Esophagus squamous epithelium (tissue), 5 donors: ENCODE measurements at places on chromosomes 13 and 19.

DNA sequence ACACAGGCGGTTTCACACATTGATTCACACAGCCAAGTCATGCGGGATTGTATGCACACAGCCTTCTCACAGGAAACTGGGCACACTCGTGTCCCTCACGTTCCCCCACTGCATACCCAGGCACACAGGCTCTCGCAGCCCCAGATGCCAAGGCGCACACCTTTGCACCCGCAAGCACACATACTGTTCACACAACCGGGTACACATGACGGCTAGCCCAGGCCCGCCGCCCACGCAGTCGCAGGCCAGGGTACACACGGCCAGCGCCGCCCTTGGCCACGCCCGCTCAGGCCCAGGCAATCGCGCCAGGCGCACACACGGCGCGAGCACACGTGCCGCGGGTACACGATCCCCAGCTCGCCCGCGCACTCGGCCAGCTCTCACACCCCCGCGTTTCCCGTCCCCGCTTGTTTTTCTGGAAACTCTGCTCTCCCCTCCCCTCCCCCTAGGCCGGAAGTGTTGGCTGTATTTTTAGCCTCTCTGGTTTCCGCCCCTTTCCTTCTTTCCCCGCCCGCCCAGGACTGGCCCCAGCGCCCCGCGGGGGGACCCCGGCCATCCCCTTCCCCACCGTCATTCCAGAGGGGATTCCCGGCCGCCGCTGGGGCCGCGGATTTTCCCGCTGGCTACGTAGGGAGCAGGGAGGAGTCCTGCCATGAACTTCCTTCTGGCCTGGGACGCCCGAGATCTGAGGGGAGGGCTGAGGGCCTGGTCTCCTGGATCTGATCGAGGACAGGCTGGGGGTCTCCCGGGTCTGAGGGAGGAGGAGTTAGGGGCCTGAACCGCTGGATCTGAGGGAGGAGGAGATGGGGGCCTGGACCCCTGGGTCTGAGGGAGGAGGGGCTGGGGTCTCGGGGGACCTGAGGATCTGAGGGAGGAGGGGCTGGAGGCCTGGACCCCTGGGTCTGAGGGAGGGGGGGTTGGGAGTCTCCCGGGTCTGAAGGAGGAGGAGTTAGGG lies 4.0 kb upstream of the ZFP36 start:
- peak; percentile 81 for DNase-seq

DNA sequence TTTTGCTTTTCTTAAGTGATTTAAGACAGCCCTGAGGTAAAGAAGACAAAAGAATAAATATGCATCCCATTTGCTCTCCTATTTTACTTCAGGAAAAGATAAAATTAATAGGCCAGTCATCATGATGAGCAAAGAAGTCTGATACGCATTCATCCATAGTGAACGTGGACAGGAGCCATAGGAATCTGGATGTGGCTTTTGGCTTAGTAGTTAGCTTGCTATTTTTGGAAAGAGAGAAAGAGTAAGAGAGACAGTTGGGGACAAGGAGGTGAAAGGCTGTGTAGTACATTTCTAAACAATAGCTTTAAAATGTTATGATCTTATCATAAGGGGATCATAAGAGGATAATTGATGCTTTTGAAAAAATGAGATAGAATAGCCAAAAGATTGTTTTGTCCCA lies 545.2 kb downstream of the IRS2 start:
- no peak for DNase-seq

GRCh38 chr19:50427997-50428425 lies 4.7 kb upstream of the MYBPC2 start:
- peak; percentile 44 for DNase-seq

DNA sequence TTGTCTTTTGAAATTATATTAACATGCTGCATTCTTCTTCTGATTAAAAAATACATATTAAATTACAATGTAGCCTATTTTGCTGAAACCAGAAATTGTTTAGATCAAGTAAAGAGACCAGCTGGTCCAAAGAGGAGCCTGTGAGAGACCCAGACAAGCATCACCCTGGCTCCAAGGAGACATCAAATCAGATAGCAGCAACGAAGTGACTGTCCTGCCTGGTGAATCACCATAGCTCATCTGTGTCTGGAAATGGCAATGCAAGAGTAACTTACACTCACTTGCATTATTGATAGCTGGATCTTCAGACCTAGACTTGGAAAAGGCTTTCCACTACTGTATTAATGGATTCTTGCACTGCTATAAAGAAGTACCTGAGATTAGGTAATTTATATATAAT lies 169.1 kb downstream of the KCTD12 start:
- DNase-seq: no peak

- DNase-seq: no peak
These were observed 59.7 kb downstream of the DLEU7 start for GRCh38 chr13:50783717-50784290.

- DNase-seq: no peak
These were observed 3.8 kb downstream of the PLPP2 start for GRCh38 chr19:287381-287871.

DNA sequence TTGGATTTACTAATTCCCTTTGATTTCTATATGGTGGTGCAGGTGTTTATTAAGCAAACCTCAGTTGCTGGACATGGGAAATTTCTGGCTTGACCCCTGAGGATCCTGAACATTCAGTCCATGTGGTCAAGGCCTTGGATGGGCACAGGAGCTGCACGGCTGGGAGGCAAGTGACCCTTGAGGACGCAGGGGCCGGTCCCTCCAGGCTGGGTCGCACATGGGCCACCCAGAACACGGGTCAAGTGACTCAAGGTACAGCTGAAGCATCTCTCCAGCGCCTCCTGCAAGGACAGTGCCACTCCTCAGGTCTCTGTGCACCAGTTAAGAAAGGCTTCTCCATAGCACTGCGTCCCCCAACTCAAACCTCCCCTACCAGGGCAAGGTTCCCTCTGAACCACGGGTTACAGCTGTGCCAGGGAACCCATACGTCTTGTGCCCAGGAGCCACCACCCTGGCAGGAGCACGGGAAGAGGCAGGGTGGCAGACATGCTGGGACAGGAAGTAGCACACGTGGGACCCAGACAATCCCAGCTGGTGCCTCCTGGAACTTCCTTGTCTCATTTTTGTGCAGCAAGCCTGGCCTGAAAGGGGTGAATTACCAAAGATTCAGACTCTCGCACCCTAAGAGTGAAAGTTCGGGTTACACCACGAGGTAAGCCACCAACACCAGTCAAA lies 93.1 kb downstream of the SPACA7 start:
- DNase-seq: no peak

DNA sequence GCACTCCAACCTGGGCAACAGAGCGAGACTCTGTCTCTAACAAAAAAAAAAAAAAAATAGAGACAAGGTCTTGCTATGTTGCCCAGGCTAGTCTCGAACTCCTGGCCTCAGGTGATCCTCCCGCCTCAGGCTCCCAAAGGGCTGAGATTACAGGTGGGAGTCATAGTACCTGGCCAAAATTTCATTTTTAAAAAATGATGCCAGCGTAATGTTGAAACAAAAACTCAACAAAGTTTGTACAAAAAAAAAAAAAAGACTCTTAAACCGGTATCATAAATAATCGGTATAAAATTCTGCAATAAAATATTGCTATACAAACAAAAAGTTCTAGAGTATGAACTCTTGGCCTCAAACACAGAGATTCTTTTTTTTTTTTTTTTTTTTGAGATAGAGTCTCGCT lies 3.5 kb downstream of the GMFG start:
- no peak for DNase-seq

GRCh38 chr19:768424-768823 lies 17.5 kb downstream of the MISP start:
- DNase-seq: no peak

GRCh38 chr19:55626350-55626749 lies 2.0 kb upstream of the ZNF784 start:
- no peak for DNase-seq

GRCh38 chr13:106426909-106427308 lies 108.6 kb downstream of the EFNB2 start:
- DNase-seq: no peak

DNA sequence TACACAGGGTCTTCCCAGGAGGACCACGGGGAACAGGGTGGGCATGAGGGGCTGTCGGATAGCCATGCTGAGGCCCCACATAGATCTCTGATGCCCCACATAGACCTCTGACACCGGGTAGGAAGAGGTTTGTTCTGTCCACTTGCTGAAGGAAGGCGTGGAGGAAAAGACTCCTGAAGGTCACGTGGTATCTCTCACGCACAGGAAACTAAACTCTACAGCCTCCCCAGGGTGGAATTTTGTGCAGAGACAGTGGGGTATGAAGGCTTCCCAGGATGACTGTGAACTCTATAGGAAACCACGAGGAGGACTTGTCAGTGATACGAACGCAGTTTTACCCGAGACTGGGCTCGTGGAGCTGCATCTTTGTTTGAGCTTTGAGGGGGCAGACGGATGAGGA lies 2.8 kb downstream of the EVI5L start:
- no peak for DNase-seq

GRCh38 chr13:44340508-44340907 lies 33.1 kb upstream of the SERP2 start:
- DNase-seq: no peak

DNA sequence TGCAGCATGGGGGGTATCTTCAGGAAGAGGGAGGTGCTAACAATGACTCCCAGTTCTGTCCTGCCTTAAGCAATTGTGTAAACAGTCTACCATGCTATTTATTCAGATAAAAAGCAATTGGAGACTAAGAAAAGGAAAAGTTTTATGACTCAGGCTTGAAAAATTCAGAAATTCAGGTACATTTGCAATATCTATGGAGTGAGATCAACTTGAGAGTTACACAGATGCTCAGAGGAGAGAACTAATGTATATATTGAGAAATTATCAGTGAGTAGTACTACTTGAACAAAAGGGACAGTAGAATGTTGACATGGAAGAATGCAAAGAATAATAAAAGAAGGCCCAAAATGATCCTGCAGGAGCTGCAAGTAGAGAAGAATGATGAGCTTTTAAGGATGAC lies 277.6 kb upstream of the DACH1 start:
- no peak for DNase-seq

DNA sequence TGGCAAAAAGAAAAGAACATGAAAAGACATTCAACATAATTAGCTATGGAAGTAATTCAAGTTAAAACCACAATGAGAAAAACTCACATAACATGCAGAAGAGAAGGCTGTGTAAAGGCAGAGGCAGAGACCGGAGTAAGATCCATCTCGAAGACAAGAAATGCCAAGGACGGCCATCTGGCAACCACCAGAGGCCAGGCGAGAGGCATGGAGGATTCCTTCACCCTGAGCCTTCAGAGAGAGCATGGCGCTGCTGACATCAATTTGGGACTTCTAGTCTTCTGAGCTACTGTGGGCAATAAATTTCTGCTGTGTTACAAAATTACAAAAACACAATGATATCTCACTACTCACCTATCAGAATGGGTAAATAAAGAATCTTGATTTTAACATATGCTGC lies 381.0 kb downstream of the TSHZ3 start:
- no peak for DNase-seq
